ENCODE measurements at places on chromosomes 7 and 10. TPM values are rescaled to one million over a fixed set of nuclear protein-coding genes. Genes with fewer than 3 reads are reported as not detected.

The C10orf53 gene
- not detected for total RNA-seq

The CPXM2 gene
- total RNA-seq = not detected

The WNT8B gene
- total RNA-seq = 0.10 TPM

- no peaks in the 10 kb centered on the region for H3K36me3 ChIP-seq
- no peak overlapping the region for H3K27ac ChIP-seq
- peaks cover 2% of the 10 kb centered on the region for H3K4me1 ChIP-seq
Observed at GRCh38 chr10:86837663-86838062, 81.2 kb downstream of the BMPR1A start.

DNA sequence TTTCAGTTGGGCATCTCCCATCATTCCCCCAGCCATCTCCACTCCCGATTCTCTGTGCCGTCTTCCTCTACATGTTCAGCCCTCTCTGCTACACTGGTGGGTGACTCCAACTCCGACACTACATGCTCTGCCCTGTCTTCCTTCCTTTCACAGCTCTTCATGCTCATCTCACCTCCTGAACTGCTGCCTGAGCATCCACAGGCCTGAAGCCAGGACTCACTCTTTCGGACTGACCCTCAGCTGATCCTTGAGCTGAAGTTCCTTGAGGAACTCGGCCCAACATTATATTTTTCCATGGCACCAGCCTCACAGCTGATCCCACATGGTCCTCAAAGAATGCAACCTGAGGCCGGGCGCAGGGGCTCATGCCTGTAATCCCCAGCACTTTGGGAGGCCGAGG lies 538.4 kb downstream of the PTPRN2 start:
- no peaks in the 10 kb centered on the region for H3K27me3 ChIP-seq
- no peaks in the 10 kb centered on the region for H3K4me1 ChIP-seq
- no peak overlapping the region for H3K27ac ChIP-seq
- no peak overlapping the region for H3K4me3 ChIP-seq

DNA sequence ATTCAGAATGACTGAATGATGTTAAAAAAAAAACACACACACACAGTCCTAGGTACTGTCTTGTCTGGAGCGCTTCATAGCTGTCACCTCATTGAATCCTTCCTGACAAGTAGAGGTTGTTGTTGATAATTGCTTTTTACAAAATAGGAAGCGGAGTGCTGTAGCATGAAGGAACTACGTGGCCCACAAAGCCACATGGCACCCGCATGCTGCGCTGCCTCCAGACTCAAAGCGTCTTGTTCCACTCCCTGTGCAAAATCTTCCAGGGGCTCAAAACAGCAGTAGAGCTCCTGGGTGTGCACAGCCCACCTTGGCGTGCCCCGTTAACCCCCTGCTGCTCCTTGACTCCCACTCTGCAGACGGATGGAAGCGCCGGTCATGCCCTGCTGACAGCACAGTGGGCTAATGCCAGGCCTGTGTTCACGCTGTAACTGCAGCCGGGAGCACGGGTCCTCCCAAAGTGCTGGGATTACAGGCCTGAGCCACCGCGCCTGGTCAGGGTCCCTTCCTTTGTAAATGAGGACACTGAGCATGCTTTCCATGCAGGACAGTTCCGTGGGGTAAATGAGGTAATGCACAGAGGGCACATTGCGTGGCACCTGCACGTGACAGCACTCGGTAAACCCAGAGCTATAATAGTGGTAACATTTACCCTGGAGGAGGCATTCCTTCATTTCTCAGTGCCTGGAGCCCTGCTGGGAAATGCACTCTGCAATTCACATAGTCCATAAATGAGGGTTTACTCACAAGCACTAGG lies 91.1 kb upstream of the GNA12 start:
- H3K36me3 ChIP-seq = peaks cover 71% of the 10 kb centered on the region
- no peak for DNase-seq
- H3K4me3 ChIP-seq = no peak overlapping the region
- peaks cover 14% of the 10 kb centered on the region for H3K4me1 ChIP-seq

DNA sequence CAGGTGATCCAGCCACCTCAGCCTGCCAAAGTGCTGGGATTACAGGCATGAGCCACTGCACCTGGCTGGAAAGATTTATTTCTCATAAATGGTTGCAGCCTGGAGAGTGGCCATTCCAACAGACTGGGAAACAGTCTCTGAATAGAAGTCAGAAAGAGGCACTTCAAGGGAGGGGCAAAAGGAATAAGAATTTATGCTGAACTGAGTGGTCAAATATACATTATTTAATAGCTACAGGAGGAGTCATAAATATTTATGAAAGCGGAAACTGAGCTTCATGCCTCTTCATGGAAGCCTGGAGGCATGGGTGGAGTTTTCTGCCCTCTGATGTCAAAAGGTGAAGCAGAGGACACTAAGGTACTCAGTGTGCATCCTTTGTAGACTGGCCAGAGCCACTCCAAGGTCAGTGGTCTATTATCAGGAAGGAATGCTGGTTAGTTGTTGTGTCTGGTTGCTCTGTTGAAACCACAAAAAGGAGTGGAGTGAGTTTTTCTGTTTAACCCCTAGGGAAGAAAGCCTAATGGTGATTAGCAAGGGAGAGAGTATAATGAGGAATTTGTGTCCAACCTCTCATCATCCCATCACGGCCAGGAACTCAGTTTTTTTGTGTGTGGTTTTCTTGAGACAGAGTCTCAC lies 9.3 kb upstream of the NRBF2 start:
- no peaks in the 10 kb centered on the region for H3K4me1 ChIP-seq
- no peaks in the 10 kb centered on the region for H3K36me3 ChIP-seq
- H3K27me3 ChIP-seq = no peaks in the 10 kb centered on the region
- no peak for DNase-seq
- H3K4me3 ChIP-seq = no peak overlapping the region

GRCh38 chr10:19247843-19248242 lies 199.2 kb downstream of the MALRD1 start:
- no peak for DNase-seq
- H3K4me1 ChIP-seq = no peaks in the 10 kb centered on the region
- H3K4me3 ChIP-seq = no peak overlapping the region
- no peak overlapping the region for H3K27ac ChIP-seq

- H3K36me3 ChIP-seq = no peaks in the 10 kb centered on the region
- no peak for DNase-seq
- no peaks in the 10 kb centered on the region for H3K27me3 ChIP-seq
- no peak overlapping the region for H3K27ac ChIP-seq
- no peak overlapping the region for H3K4me3 ChIP-seq
Observed at GRCh38 chr10:129699722-129700340, 232.8 kb downstream of the MGMT start.

- peaks cover 87% of the 10 kb centered on the region for H3K27me3 ChIP-seq
- H3K4me3 ChIP-seq = peak within 1 kb of the TSS; percentile 16
- no peak for DNase-seq
- H3K27ac ChIP-seq = peak within 1 kb of the TSS; percentile 36
Observed at GRCh38 chr10:117542706-117543224, at the start of gene EMX2. TSS of gene EMX2 (plus strand) at chr10:117542746. CDS start at chr10:117543268, 522 bp downstream.

DNA sequence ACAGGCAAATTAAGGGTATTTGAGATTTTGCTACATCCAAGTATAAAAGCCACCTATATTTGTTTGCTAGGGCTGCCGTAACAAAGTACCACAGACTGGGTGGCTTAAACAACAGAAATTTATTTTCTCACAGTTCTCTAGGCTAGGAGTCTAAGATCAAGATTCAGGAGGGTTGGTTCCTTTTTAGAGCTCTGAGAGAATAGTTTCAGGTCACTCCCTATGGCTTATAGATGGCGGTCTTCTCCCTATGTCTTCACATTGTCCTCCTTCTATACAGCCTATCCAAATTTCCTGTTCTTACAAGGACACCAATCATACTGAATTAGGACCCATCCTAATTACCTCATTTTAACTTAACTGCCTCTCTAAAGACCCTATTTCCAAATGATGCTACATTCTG lies 11.2 kb downstream of the HYCC1 start:
- H3K4me3 ChIP-seq = no peak overlapping the region
- peaks cover 12% of the 10 kb centered on the region for H3K36me3 ChIP-seq
- DNase-seq = no peak
- peaks cover 49% of the 10 kb centered on the region for H3K4me1 ChIP-seq
- no peak overlapping the region for H3K27ac ChIP-seq
